ENCODE measurements at places on chromosomes 6 and 20.
A peak's percentile ranks its signal among the peaks of the same experiment; 100 is the strongest.

DNA sequence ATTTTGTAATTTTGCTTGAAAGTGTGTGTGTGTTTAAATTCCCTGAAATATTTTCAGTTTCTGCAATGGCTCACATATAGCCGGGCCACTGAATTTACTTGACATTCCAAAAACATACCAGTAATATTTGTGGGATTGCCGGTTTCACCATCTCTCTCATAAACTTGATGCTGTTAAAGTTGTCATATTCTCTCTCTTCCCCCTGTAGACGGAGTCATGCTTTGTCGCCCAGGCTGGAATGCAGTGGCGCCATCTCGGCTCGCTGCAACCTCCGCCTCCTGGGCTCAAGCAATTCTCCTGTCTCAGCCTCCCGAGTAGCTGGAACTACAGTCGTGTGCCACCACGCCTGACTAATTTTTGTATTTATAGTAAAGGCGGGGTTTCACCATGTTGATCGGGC is 122.1 kb downstream of the TIAM2 start:
- no peak for DNase-seq

DNA sequence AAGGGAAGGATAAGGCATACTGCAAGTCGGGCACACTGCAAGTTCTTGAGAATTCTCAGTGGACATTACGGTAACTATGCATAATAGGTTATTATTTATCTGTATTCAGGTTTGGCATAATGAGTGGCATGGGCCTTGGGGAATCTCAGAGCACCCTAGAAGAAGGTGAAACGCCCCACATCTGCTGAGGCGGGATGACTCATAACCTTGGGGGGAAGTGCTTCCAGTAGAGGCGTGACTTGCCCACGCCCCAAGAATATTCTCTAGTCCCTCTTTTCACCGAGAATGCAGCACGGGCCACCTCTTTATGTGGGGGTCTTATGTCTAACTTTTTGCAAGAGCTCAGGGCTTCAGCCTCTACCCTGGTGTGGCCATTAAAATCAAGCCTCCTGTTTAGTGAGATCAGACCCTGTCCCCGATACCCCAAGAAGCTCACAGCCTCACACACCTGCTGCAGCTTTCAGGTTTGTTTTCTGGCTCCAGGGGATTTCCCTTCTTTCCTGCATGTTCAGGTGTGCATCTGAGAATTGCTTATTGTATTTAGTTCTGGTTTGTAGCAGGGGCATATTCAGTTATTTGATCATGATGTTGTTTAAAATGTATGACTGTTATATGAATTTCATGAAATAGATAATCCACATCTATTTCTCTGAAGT is 19.1 kb downstream of the ZFP64 start:
- DNase-seq: no peak

DNA sequence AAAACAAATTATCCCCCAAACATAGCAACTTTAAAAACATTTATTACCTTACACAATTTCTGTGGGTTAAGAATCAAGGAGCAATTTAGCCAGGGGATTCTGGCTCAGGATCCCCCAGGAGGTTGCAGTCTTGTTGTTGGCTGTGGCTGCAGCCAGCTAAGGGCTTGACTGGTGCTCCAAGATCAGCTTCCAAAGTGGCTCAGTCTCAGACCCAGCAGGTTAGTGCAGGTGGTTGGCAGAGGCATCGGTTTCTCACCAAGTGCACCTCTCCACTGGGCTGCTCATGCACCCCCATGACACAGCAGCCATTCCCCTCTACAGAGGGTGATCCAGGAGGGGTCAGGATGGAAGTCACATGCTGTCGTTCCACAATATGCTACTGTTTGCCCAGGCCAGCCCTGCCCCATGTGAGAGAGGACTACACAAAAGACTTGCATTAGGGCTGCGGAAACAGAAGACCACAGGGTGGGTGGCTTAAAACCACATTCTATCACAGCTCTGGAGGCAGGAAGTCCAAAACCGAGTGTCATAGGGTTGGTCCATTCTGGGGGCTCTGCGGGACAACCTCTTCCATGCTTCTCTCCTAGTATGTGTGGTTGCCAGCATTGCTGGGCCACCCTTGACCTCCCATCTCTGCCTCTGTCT is 125.8 kb downstream of the C6orf118 start:
- peak; percentile 95 for DNase-seq

- DNase-seq: peak; percentile 96
Measured at GRCh38 chr6:52305948-52306767, 21.6 kb upstream of the MCM3 start.

- no peak for DNase-seq
Measured at GRCh38 chr6:158703111-158703836, 53.4 kb downstream of the SYTL3 start.

DNA sequence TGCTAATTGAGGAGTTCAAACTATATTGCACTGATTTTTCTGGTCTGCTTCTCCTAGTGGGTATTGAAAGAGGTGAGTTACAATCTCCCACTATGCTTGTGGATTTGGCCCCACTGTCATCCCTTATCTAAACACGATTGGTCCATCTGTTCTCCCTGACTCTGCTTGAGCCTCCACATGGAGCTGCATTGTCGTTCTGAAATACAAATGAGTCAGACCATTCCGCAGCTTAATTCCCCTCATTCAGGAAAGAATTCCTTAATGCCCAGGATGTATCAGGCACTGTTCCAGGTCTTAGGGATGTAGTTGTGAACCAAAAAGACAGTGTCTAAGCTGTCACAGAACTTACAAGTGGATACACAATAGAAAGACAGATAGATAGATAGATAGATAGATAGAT is 461.9 kb downstream of the QKI start:
- no peak for DNase-seq

DNA sequence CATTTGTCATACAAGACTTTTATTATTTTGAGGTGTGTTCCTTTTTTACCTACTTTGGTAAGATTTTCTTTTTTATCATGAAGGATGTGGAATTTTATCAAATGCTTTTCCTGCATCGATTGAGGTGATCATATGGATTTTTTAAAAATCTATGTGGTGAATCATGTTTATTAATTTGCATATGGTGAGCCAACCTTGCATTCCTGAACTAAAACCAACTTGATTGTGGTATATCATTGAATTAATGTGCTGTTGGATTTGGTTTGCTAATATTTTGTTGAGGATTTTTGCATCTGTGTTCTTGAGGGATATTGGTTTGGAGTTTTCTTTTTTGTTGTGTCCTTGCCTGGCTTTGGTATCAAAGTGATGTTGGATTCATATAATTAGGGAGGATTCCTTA is 848.1 kb upstream of the EYS start:
- DNase-seq: no peak

GRCh38 chr20:47228654-47229053 is 127.8 kb downstream of the ZMYND8 start:
- no peak for DNase-seq

- DNase-seq: no peak
Measured at GRCh38 chr6:167788563-167788903, 38.2 kb upstream of the AFDN start.

DNA sequence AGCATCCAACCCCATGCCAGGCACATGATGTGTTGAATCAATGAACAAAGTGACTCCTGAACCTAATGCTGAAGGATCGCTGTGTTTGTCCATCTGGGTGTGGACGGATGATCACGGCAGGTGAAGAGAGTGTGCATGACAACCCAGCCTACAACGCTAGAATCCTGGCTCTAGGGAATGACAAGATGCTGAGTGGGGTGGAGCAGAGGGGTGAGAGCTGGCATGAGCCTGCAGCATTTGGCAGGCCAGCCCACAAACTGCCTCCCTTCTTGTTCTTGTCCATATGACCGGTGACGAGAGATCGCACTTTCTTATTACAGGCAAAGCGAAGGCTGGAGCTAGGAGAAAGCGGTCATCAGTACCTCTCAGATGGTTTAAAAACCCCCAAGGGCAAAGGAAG is 54.7 kb upstream of the CDKAL1 start:
- DNase-seq: no peak

- peak; percentile 52 for DNase-seq
Measured at GRCh38 chr6:89610149-89610642, 28.4 kb downstream of the LYRM2 start.

DNA sequence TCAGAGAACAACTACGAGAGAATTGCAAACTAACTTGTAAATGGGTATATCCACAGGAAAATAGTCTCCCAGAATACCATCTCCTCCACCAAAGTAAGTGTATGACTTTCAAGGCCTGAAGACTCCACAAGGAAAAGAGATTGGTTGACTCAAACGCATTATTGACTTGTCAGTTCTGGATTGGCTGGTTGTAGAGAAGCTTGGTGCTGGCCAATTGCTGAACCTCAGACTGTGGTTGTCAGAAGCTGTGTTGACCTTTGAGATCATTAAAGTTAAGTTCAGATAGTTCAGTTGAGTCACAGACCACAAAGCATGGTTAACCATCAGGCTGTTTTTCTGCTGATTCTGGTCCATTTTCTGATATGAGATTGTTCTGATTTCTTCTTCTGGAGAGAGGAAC is 388.3 kb downstream of the BMP2 start:
- DNase-seq: no peak

DNA sequence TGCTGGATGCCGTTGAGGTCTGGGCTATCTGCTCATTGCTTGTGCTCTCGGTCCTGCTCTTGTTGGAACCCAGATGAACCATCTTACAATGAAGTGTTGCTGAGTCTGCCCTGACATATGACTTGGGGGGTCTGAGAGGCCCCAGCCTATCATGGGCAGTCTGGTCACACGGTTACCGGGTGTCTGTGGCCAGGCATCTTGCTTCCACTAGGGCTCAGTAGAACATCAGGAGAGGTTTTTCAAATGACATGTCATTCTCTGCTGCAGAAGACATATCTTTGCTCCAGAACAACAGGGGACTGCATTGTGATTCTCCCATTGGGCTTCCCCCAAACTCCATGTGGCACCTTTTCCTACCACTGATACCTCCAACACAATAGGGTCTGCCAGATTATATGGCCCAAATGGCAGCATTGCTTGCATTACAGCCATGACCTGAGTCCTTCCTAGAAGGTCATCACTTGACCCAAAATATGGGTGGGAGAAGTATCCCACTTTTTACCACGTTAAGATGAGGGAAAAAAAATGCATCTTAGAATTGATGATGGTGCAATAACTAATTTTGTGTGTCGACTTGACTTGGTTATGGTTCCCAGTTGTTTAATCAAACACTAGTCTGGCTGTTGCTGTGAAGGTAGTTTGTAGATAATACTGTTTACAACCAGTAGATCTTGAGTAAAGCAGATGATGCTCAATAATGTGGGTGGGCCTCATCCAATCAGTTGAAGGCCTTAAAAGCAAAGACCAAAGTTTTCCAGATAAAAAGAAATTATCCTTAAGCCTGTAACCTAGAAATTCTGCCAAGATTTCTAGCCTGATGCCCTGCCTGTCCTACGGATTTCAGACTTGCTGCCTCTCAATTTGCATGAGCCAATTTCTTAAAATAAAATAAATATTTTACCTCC is 241.0 kb downstream of the QKI start:
- no peak for DNase-seq

GRCh38 chr20:16314748-16315159 is 258.5 kb downstream of the KIF16B start:
- no peak for DNase-seq

GRCh38 chr20:58633161-58634053 is 17.7 kb upstream of the STX16 start:
- no peak for DNase-seq

- DNase-seq: peak; percentile 76
Measured at GRCh38 chr6:139271056-139271455, 20.7 kb downstream of the TXLNB start.

- no peak for DNase-seq
Measured at GRCh38 chr20:3014662-3015061, 28.8 kb upstream of the GNRH2 start.

- DNase-seq: peak; percentile 46
Measured at GRCh38 chr6:8131265-8131897, 29.0 kb upstream of the EEF1E1 start.

- no peak for DNase-seq
Measured at GRCh38 chr6:125439512-125439911, 137.7 kb upstream of the HDDC2 start.

- no peak for DNase-seq
Measured at GRCh38 chr20:37896932-37897548, 5.9 kb upstream of the VSTM2L start.

DNA sequence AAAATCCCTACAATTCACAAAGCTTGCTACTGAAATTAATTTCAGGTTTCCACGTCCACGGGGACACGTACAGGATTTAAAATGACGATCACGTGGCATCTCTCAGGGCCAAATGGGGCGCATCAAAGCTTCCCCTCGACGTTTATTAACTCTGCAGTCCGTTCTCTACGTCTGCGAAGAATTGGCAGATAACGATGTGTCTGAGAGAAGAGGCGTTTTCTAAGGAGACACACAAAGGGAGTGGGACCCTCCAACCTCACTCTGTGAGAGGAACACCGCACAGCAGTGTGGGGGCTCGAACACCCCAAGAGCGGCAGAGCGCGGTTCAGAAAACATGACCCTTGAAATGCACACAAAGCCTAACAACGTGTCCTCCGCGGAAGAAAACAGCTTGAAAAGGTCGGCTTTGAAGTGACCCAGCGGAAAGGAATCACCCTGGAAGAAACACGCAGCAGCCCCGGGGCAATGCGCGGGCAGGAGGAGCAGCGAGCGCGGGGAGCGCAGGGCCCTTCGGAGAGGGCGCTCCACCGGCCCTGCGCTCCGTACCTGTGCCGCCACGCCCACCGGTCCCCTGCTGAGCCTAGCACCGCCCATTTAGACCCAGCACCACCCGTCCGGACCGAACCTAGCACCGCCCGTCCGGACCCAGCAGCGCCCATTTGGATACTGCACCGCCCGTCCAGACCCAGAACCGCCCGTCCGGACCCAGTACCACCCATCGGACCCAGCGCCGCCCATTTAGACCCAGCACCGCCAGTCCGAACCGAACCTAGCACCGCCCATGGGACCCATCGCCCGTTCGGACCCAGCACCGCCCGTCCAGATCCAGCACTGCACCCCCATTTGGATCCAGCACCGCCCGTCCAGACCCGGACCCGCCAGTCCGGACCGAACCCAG is 1.1 kb upstream of the AFDN start:
- DNase-seq: peak; percentile 14

DNA sequence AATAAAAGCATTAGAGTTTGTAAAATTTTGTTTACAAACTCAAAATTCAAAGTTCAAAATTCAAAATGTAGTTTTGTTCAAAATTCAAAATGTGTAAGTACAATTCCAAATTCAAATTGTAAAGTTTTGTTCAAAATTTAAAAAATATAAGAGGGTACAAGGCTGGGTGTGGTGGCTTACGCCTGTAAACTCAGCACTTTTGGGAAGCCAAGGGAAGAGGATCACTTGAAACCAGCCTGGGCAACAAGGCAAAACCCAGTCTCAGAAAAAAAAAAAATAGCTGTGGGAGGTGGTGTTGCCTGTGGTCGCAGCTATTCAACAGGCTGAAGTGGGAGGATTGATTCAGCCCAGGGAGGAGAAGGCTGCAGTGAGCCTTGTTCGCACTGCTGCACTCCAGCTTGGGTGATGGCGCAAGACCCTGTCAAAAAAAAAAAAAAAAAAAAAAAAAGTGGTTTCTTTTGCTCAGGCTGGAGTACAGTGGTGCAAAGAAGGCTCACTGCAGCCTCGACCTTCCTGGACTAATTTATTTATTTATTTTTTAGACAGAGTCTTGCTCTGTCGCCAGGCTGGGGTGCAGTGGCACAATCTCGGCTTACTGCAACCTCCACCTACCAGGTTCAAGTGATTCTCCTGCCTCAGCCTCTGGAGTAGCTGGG is 5.4 kb upstream of the ZBTB12 start:
- DNase-seq: peak; percentile 97

- DNase-seq: peak; percentile 41
Measured at GRCh38 chr6:139531148-139532115, 157.0 kb upstream of the CITED2 start.

All from MV-4-11 (cell line).